ENCODE measurements at places on chromosomes 1 and 21. TPM values are rescaled to one million over a fixed set of nuclear protein-coding genes. Genes with fewer than 3 reads are reported as not detected.

SCAF4 gene
- 4.5 TPM for total RNA-seq

ADAM30 gene
- total RNA-seq = not detected

DOP1B gene
- total RNA-seq = 2.4 TPM

CSMD2 gene
- total RNA-seq = 0.49 TPM

CD52 gene
- not detected for total RNA-seq

OLIG2 gene
- not detected for total RNA-seq

UTS2 gene
- not detected for total RNA-seq

DMRTA2 gene
- total RNA-seq = not detected

ELF3 gene
- total RNA-seq = not detected

AMPD1 gene
- not detected for total RNA-seq

SAMD13 gene
- total RNA-seq = 0.54 TPM

POU3F1 gene
- total RNA-seq = not detected

OLFML2B gene
- 2.1 TPM for total RNA-seq

LCE1A gene
- total RNA-seq = not detected

SPATA46 gene
- not detected for total RNA-seq

GPR25 gene
- total RNA-seq = not detected

AJAP1 gene
- not detected for total RNA-seq

FCAMR gene
- total RNA-seq = not detected

KIAA1614 gene
- total RNA-seq = 4.9 TPM

CYP4Z1 gene
- total RNA-seq = not detected

AMY1C gene
- total RNA-seq = not detected

KRTAP6-2 gene
- not detected for total RNA-seq

DDAH1 gene
- total RNA-seq = 83.8 TPM

GBP6 gene
- total RNA-seq = not detected

ADORA3 gene
- total RNA-seq = not detected

TSPAN2 gene
- not detected for total RNA-seq

DCDC2B gene
- total RNA-seq = not detected

NHLH1 gene
- not detected for total RNA-seq

AKT3 gene
- total RNA-seq = 19.0 TPM

FMO5 gene
- 0.72 TPM for total RNA-seq

ARHGEF16 gene
- total RNA-seq = not detected

A3GALT2 gene
- not detected for total RNA-seq

CA14 gene
- not detected for total RNA-seq

Data from cardiac atrium fibroblast (primary cell).